ENCODE measurements at places on chromosomes 1 and 21.
A peak's percentile ranks its signal among the peaks of the same experiment; 100 is the strongest.

DNA sequence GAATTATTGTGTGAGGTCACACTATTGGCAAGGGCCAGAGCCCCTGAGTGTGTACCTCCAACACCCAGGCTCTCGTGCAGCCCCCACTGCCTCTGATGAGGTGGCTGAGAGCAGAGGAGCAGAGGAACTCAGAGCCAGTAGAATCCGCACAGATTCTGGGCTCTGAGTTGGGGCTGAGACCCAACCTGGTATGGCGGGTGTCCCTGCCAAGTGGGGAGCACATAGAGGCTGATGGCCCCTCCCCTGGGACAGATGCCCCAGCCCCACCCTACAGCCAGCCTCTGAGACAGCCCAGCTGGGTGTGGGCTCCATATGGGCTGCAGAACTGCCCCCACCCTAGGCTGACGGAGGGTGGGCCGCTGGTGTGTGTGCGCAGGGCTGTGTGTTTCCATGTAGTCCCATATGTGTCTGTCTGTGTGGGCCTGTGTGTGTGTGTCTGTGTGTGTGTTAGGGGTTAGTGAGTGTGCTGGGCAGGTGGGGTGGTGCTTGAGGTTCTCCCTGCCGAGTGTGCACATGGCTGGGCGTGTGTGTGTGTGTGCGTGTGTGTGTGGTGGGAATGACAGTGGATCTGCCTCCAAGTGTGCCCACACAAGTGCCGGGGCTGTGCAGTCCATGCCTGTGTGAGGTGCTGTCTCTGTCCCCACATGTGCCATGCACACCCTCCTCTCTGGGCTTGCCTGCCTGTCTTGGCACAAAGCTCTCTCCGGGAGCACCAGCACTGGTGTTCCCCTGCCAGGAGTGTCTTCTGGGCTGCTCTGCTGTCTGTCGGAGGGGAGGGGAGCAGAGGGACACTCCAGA lies 24.4 kb downstream of the FOXO6 start:
- DNase-seq: no peak

GRCh38 chr1:209634005-209634737 lies 18.1 kb downstream of the LAMB3 start:
- DNase-seq: no peak

DNA sequence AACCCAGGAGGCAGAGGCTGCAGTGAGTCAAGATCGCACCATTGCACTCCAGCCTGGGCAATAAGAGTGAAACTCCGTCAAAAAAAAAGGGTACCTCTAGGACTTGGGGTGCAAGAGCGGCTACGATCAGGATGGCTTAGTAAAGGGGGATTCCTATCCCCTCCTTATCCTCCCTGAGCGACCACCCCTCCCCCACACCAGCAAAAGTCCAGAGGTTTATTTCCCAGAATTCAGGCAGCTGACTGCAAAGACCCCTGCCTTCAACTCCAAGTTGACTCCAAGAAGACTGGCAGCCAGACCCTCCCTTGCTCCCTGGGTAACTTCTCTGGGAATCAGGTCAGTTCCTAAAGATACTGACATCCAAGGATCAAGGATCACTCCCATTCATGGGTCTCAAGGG lies 12.4 kb upstream of the PRDM16 start:
- DNase-seq: peak; percentile 5

- peak; percentile 76 for DNase-seq
These were observed 98.1 kb upstream of the NFIA start for GRCh38 chr1:60984062-60984799.

DNA sequence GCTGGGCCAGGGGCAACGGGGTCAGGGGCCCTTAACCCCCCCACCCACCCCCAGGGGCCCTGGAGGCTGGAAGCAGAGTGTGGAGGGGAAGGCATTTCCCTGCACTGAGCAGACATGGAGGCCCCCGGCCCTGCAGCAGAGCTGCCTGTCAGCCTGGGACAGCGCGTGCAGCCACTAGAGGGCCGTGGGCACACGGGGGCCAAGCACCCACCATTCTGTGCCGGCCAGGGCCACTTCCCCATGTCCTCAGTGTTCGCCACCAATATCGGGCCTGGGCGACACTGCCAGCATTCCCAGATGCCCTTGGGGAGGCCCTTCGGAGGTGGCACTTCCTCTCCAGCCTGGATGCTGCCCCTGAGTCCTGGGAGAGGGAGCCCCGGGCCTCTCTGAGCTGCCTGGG lies 23.2 kb upstream of the ARHGEF16 start:
- DNase-seq: peak; percentile 14

DNA sequence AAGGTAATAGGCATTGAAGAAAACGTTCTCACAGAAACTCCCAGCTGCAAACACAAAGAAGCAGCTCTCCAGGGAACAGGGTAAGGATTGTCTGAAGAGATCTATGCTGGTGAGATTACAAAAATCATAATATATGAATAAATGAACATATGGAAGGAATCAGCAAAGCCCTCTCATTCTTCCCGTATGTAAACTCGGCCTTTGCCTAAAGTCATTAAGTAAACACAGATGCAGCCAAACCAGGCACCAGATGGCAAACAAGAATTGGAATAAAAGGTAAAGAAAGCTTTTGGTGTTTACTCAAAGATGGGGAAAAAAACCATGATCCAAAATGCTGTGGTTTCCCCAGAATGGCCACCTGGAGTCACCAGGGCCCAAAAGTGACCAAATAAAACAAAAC lies 76.6 kb upstream of the HOOK1 start:
- DNase-seq: no peak

DNA sequence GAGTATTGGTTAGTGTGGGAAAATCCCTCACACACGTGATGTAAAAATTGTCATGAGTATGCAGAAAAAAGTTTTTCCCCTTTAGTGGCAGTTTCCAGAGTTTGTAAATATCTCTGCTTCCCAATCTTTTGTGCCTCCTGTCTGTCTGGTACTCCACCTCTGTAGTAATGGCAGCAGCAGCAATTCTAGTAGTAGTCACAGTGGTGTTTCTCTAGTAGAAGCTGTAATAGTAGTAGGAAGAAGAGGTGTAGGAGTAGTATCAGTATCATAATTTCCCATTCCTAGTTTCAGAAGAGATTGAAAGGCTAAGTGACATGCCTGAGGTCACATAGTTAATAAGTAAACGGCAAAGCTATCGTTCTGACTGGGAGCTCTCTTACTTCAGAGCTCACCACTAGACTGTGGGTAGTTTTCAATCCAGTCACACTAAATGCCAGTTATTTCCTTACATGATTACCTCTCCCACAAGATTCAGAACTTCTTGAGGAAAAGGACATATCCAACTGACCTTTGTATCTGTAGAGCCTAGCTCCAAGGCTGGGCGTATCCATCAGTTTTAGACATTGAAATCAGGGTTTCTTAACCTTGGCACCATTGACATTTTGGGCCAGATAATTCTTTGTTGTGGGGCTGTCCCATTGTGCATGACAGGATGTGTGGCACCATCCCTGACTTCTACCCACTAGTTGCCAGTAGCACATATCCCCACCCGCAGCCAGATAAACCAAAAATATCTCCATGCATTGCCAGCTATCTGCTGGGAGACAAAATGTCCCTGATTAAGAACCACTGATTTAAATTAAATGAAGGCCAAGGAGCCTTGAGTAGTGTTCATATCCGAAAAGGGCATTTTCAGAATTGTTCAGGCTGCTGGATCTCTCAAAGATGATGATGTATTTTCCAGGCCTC lies 135.9 kb downstream of the FGGY start:
- no peak for DNase-seq

GRCh38 chr1:72412286-72412685 lies 129.9 kb upstream of the NEGR1 start:
- no peak for DNase-seq

GRCh38 chr1:110916669-110917306 lies 43.8 kb downstream of the CD53 start:
- no peak for DNase-seq

GRCh38 chr1:197145446-197146024 lies 934 bp downstream of the ASPM start:
- no peak for DNase-seq

DNA sequence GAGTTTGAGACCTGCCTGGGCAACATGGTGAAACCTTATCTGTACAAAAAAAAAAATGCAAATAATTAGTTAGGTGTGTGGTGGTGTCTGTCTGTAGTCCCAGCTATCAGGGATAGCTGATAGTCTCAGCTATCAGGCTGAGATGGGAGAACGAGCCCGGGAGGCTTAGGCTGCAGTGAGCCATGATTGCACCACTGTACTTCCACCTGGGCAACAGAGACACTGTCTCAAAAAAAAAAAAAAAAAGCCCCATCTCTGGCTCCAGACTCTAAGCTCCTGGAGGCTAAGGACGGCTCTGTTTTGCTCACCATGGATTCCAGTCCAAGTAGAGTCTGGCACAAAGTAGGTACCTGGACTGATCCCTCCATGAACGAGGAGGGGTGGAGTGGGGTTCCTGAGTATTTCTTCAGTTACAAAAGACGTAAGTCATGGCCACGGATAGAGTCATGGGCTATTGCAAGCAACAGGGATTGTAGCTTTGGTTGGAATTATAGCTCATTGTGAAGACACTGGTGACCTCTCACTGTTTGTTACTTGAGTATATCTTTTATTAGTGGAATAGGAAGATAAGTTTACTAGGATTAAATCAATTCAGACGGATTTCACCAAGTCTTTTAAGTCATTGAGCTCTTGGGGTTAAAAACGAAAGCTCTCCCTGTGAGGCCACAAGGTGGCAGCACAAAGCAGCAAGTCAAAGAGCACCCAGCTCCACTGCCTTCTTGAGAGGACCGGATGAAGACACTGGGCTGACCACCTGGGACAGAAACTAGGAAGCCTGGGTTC lies 35.6 kb upstream of the TMEM61 start:
- peak; percentile 76 for DNase-seq

- DNase-seq: no peak
These were observed 6.2 kb downstream of the DUSP23 start for GRCh38 chr1:159786966-159787365.

- DNase-seq: no peak
These were observed 138.3 kb downstream of the CLEC20A start for GRCh38 chr1:178358456-178358855.

DNA sequence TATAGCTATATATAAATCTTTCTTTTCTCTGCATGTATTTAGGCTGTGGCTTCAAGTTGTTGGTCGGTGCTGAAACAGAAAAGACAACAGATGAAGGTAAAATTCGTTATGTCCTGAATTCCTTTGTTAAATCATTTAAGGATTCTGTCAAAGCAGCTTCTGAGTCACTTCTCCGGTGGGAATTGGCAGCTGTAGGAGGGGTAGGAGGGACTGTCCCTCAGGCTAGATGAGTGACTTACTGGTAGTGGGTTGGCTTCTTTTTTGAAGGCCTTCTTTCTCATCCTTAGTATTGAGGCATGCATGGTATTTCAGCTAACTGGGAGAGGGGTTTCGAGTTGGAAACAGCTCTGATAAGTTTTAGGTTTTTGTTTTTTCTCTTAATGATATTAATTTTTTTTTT lies 22.1 kb upstream of the NEXN start:
- DNase-seq: no peak

GRCh38 chr1:181801617-181802016 lies 259.9 kb downstream of the ZNF648 start:
- no peak for DNase-seq

DNA sequence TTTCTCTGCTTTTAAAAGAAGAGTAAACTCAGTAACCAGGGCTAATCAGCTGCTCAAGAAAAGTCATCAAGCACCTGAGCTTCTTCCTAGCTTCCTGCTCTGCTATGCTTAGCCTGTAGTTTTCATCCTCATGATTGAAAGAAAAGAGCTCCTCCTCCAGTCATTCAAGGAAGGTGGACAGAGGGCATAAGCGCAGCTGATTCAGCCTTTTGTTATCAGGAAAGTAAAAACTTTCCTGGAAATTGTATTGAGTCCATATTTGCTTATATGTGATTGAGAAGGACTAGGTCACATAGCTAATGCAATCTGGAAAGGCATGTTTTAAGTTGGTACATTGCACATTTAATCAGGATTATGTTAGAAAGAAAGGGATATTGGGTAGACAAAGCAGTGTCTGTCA lies 8.5 kb upstream of the BACH1 start:
- no peak for DNase-seq

DNA sequence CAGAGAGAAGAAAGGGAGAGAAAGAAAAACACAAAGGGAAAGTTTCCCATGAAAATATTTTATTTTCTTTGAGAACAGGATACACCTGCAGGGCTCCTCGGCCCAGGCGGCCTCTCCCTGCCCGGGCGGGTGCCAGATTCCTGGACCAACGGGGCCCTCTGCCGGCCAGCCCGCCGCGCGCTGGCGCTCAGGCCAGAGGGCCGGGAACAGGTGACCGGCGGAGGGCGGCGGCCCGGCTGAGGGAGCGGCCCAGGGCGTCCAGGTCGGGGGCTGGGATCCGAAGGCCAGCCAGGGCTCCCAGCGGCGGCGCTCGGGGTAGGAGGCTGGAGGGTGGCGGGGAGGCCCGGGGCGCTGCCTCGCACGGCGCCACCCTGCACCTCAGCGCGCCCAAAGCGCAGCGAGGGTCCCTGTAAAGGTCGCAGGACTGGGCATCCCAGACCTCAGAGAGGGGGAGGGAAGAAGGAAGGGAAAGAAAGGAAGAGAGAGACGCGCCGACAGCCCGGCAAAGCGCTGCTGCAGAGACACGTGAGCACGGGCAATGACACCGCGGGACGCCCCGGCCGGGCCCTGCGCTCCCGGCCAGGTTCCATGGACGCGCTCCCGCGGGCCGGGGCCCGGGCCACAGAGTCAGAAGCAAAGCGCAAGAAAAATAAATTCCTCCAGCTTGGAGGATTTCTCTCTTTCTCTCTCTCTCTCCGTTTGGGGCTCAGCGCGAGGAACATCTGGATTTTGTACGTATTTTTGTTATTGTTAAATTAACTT lies 927 bp downstream of the WNT9A start:
- peak; percentile 84 for DNase-seq

GRCh38 chr1:23210351-23210785 lies 6.9 kb downstream of the HTR1D start:
- no peak for DNase-seq

GRCh38 chr1:197210426-197210825 lies 57.6 kb upstream of the CRB1 start:
- no peak for DNase-seq

DNA sequence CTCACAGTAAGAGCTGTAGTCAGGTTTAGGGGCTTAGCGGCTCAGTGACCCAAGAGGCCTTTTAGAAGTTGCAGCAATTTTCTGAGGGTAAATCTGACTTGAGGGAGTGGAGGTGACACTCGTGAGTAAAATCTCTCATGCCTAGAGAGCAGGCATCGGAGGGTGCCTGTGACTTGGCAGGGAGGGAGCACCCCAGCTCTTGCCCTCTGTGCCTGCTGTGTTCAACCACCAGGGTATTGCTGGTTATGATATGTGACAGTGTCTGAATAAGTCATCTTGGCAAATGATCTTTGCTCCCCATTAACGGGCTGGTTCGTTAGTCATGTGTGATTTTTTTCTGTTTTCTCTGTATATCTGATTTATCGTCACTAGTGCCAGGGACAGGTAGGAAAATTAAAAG lies 5.9 kb downstream of the MAN1C1 start:
- no peak for DNase-seq

All from heart left ventricle (tissue), 16 donors.